ENCODE measurements at places on chromosomes 2 and 18.

- no peak for DNase-seq
Measured at GRCh38 chr2:67516899-67517530, 119.9 kb downstream of the ETAA1 start.

- DNase-seq = no peak
Measured at GRCh38 chr2:23617167-23617810, 232.3 kb downstream of the KLHL29 start.

DNA sequence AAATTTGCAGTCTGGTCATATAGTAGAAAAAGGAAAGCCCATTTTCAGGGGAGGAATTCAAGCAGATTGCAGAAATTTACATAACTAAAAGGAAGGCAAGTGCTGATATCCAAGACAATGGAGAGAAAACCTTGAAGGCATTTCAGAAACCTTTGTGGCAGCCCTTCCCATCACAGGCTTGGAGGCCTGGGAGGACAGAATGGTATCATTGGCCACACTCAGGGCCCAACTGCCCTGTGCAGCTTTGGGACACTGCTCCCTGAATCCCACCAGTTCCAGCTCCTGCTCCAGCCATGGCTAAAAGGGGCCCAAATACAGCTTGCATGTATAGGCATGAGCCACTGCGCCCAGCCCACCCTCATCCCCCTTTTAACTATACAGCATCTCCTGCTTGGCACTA, 81.1 kb upstream of the NYAP2 start:
- DNase-seq = no peak

DNA sequence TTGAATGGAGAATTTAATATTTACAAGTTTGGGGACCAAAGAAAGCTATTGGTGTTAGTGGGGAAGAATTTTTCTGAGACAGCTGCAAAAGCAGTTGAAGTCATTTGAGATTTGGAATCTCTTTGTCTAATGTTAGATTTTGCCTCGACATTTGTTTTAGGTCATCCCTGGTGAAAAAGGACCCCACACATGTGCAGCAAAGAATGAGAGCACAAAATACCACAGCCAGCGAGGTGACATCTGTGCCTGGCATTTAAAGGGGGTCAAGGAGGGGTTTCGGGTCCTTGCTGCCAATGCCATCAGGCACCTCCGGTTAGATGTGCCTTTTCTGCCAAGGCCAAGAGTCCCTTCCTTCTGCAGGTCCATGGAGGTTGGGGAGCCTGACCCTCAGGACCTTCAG, 173.3 kb downstream of the TRIB2 start:
- no peak for DNase-seq

DNA sequence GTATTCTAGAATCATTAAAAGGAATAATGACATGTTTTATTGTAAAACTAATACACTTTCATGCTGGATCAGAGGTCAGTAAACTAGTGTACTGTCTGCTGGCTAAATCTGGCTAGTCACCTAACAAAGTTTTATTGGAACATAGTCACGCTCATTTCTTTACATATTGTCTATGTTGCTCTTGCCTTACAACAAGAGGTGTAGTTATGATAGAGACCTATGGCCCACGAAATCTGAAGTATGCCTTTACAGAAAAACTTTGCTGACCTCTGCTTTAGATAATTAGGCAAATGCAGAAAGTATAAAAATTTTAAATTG, 29.9 kb upstream of the SCYGR2 start:
- no peak for DNase-seq

- no peak for DNase-seq
Measured at GRCh38 chr2:47508641-47509040, 105.7 kb downstream of the MSH2 start.

Measured in stimulated activated CD8-positive, alpha-beta memory T cell treated with anti-CD3 and anti-CD28 coated beads, Interleukin-7, amount 100 ng/mL, for 48 hours (primary cell).